ENCODE measurements at places on chromosomes 3 and 15.

- DNase-seq, result no peak
Measured at GRCh38 chr15:39495871-39496840, 84.7 kb upstream of the THBS1 start.

DNA sequence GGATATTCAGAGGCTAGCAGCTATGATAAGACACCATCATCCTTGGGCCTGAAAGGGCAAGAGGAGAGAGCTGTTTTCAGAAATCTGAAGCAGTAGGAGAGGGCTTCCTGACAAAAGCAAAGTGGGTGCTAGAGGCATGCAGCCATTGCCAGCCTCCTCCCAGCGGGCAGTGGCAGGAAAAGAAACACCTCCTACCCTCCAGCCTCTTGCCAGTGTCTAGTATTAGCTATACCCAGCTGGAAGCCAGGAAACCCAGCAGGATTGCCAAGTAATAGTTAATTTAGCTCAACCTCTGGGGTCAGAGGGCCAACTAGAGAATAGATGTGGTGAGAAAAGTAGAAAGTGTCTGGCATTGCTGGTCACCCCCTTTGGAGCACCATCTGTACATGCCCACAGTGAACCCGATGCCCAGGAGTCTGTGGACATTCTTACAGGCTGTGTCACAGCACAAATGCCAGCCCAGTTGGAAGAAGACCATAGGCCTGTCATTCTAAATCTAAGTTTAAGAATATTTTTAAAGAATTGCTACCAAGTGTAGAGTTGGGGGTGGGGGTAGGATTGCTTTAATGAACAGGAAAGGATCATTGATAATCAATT, 85.3 kb downstream of the HCN4 start:
- no peak for DNase-seq

DNA sequence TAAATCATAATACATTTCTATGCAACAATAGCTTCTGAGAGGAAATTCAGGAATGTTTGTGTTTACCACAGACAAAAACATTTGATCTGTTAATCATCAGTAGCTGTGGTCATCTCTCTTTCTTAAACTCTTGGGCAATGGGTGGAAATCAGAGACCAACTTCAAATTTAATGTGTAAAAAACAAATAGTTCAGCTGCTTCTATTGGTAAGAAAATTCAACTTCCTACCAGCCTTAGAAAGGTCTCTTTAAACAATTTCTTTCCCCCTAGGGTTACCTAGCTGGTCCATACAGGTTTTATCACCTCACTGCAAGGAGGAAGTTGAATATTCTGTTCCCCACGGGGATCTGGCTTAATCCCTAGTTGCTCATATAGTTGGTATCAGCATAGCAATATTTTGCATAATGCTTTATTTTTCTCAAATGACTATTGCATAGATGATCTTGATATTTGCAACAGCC, 20.3 kb upstream of the PPP4R2 start:
- DNase-seq, result no peak

DNA sequence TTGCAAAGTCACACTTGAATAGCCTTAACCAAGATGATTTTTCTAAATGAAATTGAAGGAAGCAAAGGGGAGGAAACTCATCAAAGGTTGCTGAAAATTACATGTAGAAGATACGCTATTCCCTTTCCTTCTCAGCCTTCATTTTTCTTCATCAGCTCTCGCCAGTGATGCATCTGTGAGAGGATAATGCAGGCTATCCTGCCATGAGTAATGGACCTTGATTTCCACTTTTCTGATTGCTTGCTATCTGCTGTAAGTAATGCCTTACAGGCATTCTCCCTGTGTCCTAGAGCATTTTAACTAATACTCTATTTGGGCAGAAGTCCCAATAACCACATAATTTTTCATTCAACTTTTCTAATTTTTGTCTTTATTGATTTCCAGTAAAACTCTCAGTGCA, 162.6 kb downstream of the BBX start:
- no peak for DNase-seq

DNA sequence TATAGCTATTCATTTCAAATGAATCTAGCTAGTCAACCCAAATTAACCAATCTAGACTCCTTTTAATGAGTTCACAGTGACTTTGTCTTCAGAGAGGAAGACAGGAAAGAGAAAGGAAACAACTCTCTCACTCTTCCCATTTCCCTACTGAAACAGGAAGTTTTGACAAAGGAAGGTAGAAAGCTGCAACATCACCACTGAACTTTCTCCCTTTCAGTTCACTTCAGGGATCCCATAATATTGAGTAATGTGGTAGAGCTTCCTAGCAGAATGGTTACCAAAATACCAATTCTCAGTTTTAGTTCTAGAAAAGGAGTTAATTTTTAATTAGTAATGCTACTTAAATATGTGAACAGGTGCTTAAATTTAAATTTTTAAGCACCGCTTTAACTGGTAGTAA, 7.5 kb downstream of the VPS13C start:
- no peak for DNase-seq

- no peak for DNase-seq
Measured at GRCh38 chr15:34621675-34622074, 38.2 kb upstream of the GOLGA8B start.

DNA sequence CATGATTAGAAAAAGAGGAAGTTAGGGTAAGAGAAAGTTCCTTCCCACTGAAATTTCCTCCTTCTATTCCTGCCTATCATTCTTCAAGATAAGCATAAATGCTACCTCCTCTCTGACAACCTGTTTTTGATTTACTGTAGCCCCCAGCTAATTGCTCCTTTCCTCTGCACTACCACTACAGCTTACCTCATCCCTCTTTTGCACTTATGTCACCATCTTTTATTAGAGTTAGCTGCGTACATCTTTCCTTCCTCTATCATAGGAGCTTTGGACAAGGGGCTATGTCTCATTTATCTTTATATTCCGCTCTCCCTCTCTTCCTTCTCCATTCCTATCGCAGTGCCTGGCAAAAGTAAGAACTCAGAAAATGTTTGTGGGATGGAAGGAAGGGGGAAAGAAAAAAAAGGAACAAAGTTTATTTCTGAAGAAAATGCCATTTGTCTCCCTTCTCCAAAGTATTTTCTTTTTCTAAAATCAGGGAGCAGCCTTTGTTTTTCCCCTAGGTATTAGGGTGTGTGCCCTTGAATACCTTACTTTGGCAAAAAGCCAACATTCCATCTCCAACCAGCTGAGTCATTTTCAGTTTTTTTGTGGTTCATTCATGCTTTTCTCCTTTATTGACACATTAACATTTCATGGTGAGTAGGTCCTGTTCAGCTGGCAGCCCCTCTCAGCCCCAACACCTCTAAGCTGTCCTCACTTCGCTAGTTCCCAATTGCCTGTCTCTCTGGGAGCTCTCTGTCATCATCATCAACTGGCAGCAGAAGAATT, 87.6 kb upstream of the SOX2 start:
- DNase-seq, result no peak
